ENCODE measurements at places on chromosomes 11 and 22.

GRCh38 chr11:67588136-67588503, 4.5 kb downstream of the GSTP1 start:
- no peak for DNase-seq

GRCh38 chr11:3180869-3181268, 15.8 kb upstream of the OSBPL5 start:
- DNase-seq = no peak

GRCh38 chr11:22780952-22781593, 48.5 kb downstream of the SVIP start:
- DNase-seq = no peak

- no peak for DNase-seq
Measured at GRCh38 chr11:24837112-24837511, 340.3 kb downstream of the LUZP2 start.

DNA sequence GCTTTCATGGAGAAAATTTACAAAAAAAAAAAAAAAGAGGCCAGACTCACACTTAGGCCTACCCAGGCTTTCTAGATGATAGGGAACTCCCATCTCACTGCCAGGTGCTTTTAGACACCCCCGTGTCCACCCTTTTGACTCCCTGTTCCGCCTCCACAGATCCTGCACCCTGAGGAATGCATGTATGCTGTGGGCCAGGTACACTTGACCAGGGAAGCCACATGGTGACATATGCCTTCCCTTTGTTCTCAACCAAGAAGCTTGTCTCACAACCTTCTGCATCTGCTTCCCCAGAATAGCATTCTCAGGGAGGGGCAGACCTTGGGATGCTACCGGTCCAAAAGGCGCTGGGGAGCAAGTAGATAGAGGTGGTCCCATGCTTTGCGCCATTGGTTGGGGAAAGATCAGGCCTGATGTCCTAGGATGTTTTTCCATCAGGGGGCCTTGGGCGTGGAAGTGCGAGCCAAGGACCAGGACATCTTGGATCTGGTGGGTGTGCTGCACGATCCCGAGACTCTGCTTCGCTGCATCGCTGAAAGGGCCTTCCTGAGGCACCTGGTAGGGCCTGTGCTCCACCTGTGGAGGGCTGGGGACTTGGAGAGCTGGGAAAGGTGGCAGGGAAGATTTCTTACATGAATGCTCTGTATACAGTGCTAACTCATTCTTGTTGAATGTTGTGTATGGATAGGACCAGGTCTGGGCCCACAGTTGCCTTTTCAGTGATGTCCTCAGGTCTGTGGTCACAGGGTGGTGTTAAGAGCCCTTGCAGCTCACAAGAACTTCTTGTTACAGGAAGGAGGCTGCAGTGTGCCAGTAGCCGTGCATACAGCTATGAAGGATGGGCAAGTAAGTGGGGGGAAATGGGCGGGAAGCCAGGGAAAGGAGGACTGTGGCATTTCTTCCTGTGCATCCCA, 7.5 kb downstream of the HMBS start:
- no peak for DNase-seq

Data from stimulated activated CD8-positive, alpha-beta memory T cell treated with anti-CD3 and anti-CD28 coated beads, Interleukin-7, amount 100 ng/mL, for 48 hours (primary cell).